ENCODE measurements at places on chromosomes 13 and 19.
A peak's percentile ranks its signal among the peaks of the same experiment; 100 is the strongest.

DNA sequence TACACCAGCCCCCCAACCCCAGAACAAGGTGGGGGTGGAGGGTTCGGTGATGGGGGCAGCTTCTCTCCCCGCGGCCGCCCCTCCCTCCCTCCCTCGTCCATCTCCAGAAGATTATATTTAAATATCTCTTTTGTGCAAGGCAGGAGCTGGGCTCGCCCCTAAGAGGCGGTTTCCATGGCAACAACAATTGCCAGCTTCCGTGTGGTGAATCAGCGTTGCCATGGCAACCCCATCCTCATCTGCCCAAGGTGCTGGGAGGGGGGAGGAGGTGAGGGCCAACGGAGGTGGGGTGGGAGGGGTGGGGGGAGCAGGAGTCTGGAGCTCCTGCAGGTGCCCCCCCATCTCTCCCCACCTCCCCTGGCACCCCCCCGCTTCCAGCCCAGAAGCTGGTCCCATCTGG, 46.4 kb downstream of the CELF5 start:
- DNase-seq: peak; percentile 86

- DNase-seq: no peak
Measured at GRCh38 chr19:45070861-45071544, 5.3 kb downstream of the ZNF296 start.

DNA sequence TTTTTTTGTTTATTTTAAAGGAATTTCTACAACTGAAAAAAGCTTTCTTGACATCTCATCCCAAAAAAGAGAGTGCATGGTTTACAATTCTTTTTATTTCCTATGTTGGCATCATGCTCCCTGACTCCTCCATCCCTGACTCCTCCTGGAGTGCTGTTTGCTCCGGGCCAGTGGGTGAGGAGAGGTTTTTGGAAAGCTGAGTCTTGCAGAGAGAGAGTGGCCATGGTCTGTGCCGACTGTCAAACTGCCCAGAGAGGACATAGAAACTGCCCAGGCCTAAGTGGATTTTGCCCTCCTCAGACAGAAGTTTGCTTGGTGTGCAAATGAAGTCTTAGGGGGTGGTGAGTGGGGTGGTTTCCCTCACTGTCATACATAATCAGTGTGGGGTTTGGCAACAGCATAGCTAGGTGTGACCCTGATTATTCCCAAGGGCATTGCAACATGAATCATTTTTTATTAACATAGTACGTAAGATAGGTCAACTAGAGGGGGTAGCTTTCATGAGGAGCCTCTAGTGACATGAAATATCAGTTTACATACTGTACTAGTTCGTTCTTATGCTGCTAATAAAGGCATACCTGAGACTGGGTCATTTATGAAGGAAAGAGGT, 179.8 kb upstream of the UBL3 start:
- no peak for DNase-seq

- no peak for DNase-seq
Measured at GRCh38 chr13:73803997-73804396, 330.2 kb downstream of the KLF12 start.

GRCh38 chr13:50082426-50083281, 67.4 kb downstream of the KCNRG start:
- DNase-seq: peak; percentile 27

Data from NCI-H1436 treated with DMSO at 0.1 percent for 48 hours (cell line).